Uterus (tissue), 4 donors: ENCODE measurements at places on chromosomes 5 and 9. TPM values are rescaled to one million over a fixed set of nuclear protein-coding genes. Genes with fewer than 3 reads are reported as not detected.

COX7C gene
- total RNA-seq, result 426 TPM

LIFR gene
- 267 TPM for total RNA-seq

PAEP gene
- not detected for total RNA-seq

MARCOL gene
- not detected for total RNA-seq

SETD9 gene
- total RNA-seq, result 1.6 TPM

DCP2 gene
- total RNA-seq, result 11.2 TPM

ADGRV1 gene
- not detected for total RNA-seq

MSMP gene
- not detected for total RNA-seq

BHMT2 gene
- total RNA-seq, result 16.4 TPM

NEUROG1 gene
- total RNA-seq, result not detected

DIRAS2 gene
- not detected for total RNA-seq

SPATA6L gene
- 8.1 TPM for total RNA-seq

KDM4C gene
- total RNA-seq, result 33.8 TPM

PCDH12 gene
- 43.6 TPM for total RNA-seq

NOXA1 gene
- total RNA-seq, result 0.29 TPM
